ENCODE measurements at places on chromosomes 11 and 22.

- no peak for DNase-seq
Measured at GRCh38 chr11:2277008-2277346, 6.6 kb upstream of the ASCL2 start.

GRCh38 chr22:16601437-16602223, 9.0 kb upstream of the CCT8L2 start:
- no peak for DNase-seq

DNA sequence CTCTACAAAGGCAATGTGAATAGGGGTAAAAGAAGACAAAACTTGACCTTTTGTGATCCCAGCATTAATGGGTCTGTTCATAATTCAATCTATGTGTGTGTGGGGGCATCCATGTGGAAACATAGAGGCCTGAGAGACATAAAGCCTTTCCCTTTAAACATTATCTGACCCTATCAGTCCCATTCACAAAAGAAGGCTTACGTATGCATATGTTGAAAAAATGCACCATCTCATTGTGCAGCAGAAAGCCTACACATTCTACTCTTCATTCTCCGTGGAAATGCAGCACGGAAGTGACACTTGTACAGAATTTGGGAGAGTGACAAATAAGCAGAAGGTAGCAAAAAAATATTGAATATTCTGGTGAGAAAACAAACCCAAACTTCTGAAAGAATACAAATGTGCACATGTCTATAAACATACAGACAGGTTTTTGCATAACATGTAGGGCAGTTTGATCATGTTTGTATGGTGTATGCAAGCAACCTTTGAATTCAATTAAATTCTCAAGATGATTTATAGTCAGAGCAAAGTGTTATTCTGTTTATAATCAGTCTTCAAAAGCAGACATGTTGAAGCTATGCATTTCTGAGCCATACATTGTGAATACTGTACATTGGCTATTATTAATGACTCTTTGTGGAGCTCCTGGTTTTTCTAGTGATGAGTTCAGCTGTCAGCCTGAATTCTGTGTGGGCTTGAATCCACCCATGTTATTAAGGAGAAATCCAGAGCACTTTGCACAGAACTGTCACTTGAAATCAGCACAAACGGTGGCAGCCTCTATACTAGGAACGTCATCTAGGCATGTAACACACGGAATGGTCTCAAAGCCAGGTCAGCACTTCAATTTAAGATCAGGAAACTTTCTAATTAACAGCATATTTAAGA, 236.8 kb downstream of the DCDC1 start:
- DNase-seq: no peak

- DNase-seq: no peak
Measured at GRCh38 chr11:38498721-38499120, 1900.7 kb upstream of the RAG2 start.

- DNase-seq: no peak
Measured at GRCh38 chr11:119999220-119999619, 138.7 kb downstream of the TRIM29 start.

GRCh38 chr11:80632691-80633090, 1191.9 kb upstream of the TENM4 start:
- no peak for DNase-seq

DNA sequence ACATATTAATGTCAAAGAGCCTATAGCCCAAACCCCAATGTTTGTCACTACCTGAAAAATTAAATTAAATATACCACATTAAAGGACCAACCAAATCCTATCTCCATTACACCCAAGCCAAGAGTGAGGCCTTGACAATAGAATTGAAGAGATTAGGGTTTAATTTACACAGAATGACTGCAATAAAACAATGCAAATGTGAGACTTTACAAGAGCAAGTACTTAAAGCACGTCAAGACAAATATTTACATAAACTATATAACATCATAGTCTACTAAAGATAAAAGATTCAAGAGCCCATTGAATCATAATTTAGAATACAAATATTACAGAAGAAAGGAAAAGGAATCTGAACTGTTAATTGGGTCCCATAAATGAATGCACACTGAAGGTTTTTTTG, 85.6 kb downstream of the CADM1 start:
- DNase-seq: no peak

- peak; percentile 59 for DNase-seq
Measured at GRCh38 chr11:81007046-81007445, 1566.2 kb upstream of the TENM4 start.

GRCh38 chr11:21582791-21583190, 610.1 kb upstream of the ANO5 start:
- no peak for DNase-seq

GRCh38 chr11:35414311-35414710, 5.0 kb downstream of the SLC1A2 start:
- no peak for DNase-seq

DNA sequence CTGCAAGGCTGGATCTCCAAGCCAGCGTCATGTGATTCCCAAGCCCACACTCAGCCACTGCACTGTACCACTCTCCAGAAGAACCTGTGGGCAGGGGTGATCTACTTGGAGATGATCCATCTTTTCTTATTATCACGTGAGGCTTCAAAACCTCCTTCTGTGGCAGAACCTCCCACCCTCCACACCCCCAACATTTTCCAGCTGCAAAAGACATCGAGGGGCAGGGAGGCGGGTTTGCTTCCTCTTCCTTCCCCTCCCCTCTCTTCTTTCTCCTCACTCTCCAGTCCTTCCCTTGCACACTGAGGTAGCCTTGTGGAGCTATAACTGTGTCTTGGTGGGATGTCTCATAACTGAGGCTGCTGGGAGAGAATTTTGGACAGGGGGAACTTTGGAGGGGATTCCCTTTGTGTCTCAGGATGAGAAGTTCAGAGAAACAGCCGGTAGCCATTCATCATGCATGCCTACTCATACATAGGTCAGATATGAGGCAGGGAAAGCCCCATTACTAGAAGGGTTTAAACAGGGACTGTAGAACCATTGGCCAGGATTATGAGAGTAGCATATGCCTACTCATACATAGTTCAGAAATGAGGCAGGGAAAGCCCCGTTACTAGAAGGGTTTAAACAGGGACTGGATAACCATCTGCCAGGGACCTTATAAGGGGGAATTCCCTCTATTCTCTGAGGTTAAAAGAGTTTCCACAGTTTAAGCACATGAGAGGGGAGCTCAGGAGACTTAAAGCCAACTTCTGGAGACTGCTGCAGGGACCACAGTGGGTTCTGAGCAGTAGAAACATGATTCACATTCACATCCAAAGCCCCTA, 420.7 kb upstream of the CADM1 start:
- DNase-seq: peak; percentile 14

- DNase-seq: no peak
Measured at GRCh38 chr11:45361551-45361950, 75.4 kb upstream of the SYT13 start.

DNA sequence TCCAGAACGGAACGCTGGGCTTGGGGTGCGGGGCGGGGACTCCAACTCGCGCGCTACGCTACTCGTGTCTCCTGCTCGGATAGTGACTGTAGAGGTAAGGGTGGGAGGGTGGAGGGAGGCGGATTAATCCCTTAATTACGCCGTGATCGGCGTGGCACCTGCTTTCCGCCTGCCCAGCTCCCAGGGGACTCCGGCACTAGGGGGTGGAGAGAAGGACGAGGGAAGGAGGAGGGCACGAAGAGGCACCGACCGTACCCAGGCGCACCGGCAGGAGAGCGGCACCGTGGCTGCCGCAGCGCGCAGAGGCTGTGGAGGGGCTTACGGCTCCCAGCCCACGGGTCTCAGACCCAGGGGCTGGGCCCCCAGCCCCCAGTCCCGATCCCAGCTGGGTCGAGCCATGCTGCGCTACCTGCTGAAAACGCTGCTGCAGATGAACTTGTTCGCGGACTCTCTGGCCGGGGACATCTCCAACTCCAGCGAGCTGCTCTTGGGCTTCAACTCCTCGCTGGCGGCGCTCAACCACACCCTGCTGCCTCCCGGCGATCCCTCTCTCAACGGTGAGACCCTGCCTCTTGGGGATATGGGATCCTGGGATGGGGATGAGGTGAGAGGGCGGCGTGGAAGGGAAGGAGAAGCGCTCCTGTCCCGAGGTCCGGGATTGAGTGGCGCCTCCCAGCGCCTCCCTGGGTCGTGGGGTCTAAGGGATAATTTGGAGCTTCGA, at the start of gene ROBO3:
ROBO3 (plus strand) TSS at position 252 of the 721 bp plus-strand sequence; CDS start at position 398, 146 bp downstream.
- DNase-seq: no peak

GRCh38 chr22:28813772-28814518, 13.6 kb upstream of the XBP1 start:
- no peak for DNase-seq

DNA sequence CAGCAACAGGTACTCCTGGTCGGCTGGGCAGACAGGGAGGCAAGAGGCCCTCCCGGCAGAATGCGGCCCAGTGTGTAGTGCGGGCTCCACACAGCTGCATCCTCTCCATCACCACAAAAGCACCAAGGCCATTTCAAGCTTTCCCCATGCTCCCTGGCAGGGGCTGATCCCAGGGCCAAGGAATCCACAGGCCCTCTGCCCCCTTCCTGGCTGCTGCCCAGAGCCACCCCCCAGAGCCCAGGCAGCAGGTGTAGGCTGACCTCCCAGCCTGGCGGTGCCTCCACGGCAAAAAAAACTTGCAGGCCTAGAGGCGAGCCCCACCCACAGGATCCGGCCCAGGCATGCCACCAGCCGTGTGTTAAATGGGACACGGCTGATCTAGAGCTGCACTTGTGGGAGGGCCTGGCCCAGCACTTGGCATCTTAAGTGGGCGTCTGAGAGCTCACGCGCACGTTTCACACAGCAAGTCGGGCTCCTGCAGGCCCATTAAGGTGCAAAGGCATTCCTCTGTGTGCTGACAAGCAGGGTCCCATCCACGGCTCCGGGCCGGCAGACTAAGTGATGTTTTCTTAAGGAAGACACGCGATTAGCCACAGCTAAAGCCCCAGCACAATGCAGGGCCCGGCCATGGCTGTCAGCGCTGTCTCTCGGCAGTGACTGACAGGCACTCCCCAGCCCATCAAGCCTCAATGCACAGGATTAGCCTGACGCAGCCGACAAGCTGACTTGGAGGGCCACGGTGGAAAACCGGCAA, 19.8 kb upstream of the GNB1L start:
- peak; percentile 18 for DNase-seq

DNA sequence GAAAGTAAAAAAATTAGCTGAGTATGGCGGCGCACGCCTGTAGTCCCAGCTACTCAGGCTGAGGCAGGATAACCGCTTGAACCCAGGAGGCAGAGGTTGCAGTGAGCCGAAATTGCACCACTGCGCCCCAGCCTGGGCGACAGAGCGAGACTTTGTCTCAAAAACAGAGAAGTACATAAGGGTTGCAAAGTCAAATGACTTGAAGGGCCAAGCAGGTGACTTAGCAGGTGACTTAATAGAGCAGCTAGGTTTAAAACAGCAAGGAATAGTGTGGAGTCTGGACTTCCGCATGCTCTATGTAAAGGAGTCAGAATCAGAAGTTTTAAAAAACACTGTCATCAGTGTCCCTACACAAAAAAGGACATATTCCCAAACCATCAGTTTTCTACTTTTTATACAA, 31.7 kb downstream of the EP300 start:
- no peak for DNase-seq

DNA sequence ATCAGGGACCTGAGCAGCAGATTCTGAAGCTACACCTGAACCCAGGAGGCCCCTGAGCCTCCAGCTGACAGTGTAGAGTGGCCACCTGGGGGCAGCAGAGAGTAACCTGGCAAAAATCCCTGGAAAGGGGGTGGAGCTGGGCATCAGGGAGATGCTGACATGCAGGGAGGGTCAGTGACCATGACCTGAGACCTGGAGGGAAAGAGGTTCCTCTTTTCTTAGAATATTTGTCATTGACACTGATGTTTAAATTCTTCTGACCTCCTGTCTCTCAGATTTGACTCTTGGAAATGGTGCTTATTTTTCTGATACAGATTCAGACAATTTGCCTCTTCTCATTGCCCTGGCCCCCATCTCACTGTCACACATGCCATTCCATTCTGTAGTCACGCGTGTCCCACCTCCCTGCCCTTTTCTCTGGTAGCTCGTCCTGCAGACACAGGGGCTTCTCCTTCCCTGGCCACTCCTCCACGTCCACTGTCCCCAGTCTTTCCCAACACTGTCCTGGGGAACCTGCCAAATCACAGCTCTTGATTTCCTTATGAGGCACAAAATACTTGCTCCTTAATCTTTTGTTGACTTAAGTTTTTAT, 117.2 kb upstream of the IGLL5 start:
- peak; percentile 26 for DNase-seq

- peak; percentile 44 for DNase-seq
Measured at GRCh38 chr22:44357966-44358465, 45.3 kb upstream of the SHISAL1 start.

DNA sequence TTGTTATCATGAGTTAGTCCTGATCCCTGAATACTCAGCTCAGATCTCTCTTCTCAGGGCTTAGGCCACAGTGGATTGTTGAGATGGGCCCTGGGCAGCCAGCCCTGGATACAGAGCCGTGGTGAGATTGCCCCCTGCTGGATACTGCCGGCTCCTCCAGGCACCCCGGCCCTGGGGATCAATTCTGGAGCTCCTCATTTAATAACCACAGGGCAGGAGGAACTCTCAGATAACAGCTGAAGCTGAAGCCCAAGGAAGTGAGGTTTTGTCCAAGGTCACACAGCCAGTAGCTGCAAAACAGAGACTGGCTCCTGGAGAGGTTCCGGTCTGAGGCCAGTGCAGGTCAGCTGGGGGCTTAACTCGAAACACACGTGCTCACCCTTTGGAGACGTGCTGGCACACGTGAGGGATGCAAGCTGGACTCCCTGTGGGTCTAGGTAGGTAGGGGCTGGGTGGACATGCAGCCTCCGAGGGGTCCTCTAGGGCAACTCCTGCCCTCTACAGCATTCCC, 16.0 kb downstream of the USH1C start:
- DNase-seq: peak; percentile 35

GRCh38 chr11:134742224-134742612, 330.2 kb upstream of the B3GAT1 start:
- peak; percentile 46 for DNase-seq

- DNase-seq: no peak
Measured at GRCh38 chr22:37063431-37064420, 12.2 kb downstream of the KCTD17 start.

- DNase-seq: no peak
Measured at GRCh38 chr11:60263402-60263801, 17.1 kb upstream of the MS4A4A start.

- no peak for DNase-seq
Measured at GRCh38 chr22:45975164-45976161, 1.5 kb downstream of the WNT7B start.

GRCh38 chr22:23182309-23183060, 2.2 kb downstream of the BCR start:
- peak; percentile 11 for DNase-seq

DNA sequence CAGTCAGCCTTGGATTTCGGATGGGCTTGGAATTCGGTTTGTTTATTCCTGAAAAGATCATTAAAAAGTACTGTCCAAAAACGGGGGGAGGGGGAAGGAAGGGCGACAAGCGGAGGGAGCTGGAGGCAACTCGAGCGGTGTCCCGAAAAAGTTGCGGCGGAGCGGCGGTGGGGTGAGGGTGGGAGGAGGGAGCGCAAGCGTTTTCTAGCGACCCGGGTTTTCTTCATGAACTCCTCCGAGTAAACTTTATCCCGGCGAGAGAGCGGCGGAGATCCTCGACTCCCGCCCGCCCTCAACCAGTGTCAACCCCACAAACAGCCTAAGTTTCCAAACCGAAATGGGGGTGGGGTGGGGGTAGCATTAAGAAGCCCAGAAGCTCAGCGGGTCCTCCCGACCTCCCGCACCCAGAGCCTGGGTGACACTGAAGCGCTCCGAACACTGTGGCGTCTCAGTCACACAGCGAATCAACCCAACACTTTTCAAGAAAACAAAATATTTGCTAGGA, 133.0 kb upstream of the C11orf58 start:
- peak; percentile 47 for DNase-seq

GRCh38 chr11:5749836-5750235, 4.2 kb upstream of the OR52N4 start:
- no peak for DNase-seq

- DNase-seq: no peak
Measured at GRCh38 chr11:1728301-1728700, 22.1 kb downstream of the IFITM10 start.

GRCh38 chr11:123173040-123173855, 21.8 kb downstream of the CLMP start:
- peak; percentile 98 for DNase-seq

Measured in fibroblast of skin of scalp (primary cell).